ENCODE measurements at places on chromosomes 11 and 22.

DNA sequence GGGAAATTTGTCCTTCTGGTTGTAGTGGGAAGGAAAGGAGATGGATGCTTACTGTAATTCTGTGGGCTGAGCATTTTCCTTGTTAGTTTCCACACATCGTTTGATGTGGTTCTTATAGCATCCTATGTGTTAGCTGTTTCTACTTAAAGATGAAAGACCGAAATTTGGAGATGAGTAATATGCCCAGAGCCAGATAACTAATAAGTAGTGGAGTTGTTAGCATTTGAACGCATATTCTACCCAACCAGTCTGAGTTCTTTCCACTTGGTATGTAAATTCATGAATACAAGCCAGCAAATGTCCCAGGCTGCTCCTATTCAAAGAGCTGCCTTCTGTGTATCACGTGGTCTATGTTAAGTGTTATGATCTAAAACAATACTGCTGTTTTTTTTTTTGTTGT, 14.6 kb downstream of the SPECC1L start:
- no peak for DNase-seq

DNA sequence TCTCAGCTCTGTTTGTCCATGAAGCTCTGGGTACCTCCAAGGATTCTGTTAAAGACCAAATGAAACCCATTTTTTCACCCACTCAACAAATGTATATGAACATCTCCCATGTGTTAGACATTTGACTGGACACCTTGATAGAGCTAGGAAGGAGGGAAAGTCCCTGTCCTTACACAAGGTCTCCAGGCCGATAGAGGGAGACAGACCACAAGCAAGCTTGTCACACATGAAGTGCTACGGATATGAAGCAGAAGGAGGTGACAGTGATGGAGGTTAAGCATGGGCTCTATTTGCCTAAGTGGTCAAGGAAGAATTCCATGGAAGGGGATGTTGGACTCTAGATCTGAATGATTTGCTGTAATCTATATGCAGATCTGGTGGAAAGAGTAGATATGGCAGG, 138.5 kb downstream of the MYO18B start:
- no peak for DNase-seq

DNA sequence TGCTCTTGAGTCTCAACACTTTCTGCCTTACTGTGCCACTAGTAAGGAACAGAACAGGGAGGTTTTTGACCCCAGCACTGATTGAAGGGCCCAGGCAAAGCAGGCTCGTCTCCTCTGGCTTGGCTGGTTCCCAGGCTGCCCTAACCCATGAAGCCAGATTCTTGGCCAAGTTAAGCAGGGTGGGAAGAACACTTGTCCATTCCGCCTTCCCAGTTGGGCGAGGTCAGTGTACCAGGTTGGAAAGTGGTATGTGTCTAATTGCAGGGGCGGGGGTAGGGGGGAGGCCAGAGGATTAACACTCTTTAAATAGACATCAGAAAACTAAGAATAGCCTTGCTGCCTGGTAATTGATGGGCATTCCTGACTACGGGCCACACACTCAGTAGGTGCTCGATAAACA, 14.4 kb downstream of the TIMP3 start:
- DNase-seq = no peak

DNA sequence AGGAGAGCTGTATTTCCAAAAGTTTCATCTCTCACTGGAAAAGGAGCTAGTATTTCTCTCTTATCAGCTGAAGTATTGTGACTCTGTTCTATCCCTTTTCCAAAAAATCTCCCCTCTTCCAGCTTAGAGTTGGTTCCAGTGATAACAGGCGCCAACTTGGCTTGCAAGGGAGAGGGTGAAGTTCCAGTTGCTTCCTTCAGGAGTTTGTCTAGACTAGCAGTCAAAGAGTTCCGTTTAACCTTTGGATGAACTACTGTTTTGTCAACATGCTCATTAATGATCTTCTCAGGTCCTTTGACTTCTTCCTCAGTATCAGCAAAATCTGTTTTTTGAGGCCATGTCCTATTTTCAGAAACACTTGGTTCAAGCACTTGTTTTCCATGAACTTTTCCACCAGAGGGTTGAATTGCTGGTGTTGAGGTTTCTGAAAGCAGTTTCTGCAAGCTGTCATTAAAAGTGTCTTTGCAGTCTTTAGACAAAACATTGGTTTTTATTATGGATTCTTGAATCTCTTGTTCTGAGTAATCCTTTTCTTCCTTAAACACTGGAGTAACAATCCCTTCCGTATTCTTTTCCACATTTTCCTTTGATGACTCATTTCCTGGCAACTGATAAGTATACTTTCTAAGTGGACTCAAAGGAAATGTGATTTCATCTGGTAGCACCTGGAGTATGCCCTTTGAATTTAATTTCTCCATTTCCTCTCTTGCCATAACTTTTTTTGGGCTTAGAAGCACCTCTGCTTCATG, 39.7 kb upstream of the CCDC89 start:
- DNase-seq = no peak

GRCh38 chr11:17483505-17483904, 6.9 kb upstream of the ABCC8 start:
- no peak for DNase-seq

All from hematopoietic multipotent progenitor cell treated with erythropoietin and hydrocortisone succinate and interleukin-3 and kit ligand, for 17 days (in vitro differentiated cells).